Endodermal cell (in vitro differentiated cells): ENCODE measurements at places on chromosomes 5 and 9.

DNA sequence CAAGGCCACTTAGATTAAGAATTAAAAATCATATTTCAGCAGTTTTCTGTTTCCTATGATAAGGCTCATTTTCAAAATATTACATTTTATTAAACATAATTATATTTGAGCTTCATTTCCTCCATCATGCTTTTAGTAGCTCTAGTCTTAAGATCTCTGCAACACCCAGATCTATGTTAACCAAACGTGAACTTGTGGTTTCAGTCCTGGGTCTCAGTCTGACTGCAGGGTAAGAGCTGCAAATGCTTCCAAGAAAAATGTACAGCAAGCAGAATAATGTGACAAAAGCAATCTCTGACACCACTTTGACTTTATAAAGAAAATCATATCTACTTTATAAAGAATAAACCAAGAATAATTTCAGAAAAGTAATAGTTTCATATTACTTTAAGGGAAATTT, 512.4 kb downstream of the SEMA5A start:
- H3K4me3 ChIP-seq = no peak overlapping the region
- H3K27ac ChIP-seq = no peak overlapping the region
- peaks cover 3% of the 10 kb centered on the region for H3K4me1 ChIP-seq
- no peak for DNase-seq
- no peaks in the 10 kb centered on the region for H3K27me3 ChIP-seq
- no peaks in the 10 kb centered on the region for H3K36me3 ChIP-seq

DNA sequence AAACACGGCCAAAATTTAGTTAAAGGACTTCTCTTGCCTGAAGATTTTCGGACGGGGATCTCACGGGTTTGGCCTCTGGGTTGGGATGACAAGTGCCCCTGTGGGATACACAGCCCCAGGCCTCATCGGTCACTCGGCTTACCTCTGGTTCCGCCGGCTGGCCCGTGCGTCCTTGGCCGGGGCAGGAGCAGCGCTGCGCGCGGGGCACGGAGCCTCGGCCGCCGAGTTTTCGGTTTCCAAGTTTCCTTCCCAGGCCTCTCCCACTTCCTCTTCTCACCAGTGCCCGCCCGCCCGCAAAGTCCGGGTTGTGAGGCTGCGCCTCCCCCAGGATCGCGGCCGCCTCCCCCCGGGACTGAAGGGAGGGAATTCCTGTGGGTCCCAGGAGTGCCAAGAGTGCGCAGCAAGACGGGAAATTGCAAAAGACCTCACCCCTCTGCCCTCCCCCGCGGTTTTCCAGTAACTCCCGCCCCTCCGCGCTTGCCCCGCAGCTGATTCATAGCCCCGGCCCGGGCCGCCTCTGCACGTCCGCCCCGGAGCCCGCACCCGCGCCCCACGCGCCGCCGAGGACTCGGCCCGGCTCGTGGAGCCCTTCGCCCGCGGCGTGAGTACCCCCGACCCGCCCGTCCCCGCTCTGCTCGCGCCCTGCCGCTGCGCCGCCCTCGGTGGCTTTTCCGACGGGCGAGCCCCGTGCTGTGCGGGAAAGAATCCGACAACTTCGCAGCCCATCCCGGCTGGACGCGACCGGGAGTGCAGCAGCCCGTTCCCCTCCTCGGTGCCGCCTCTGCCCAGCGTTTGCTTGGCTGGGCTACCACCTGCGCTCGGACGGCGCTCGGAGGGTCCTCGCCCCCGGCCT, at the start of gene OSMR:
TSS of gene OSMR (plus strand) at position 487 of the 853 bp plus-strand sequence. CDS start 23,033 bp downstream, outside the sequence.
- H3K27ac ChIP-seq = no peak within 1 kb of the TSS
- no peaks in the 10 kb centered on the region for H3K4me1 ChIP-seq
- H3K36me3 ChIP-seq = no peaks in the 10 kb centered on the region
- peak within 1 kb of the TSS; percentile 81 for H3K4me3 ChIP-seq
- H3K27me3 ChIP-seq = peaks cover 45% of the 10 kb centered on the region

DNA sequence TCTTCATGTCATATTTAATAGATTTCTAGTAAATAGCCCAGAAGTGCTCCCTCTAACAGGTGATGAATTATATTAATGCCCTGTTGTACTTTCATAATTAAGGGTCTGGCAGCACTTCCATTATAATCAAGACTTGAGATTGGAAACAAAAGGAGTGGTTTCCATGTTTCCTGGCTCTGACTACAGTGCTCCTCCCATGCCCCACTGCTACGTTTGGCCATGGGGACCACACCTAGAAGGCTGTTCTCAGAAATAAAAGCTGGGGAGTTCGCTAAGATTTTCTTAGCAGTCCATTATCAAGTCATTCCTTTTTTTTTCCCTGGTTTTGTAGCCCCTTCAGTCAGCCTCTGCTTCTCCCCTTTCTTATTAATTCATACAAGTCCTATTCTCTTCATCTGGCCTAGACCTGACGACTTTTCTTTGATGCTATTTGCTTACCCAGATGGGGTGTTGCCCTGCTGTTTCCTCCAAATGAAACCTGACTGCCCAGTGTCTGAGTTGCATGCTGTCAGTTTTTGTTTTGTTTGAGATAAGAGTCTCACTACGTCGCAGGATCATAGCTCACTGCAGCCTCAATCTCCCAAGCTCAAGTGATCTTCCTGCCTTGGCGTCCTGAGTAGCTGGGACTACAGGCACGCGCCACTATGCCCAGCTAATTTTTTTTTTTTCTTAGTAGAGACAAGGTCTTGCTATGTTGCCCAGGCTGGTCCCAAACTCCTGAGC, 312.1 kb upstream of the EFNA5 start:
- no peak overlapping the region for H3K4me3 ChIP-seq
- peak; percentile 53 for DNase-seq
- no peaks in the 10 kb centered on the region for H3K27me3 ChIP-seq
- no peaks in the 10 kb centered on the region for H3K36me3 ChIP-seq

- H3K4me1 ChIP-seq = no peaks in the 10 kb centered on the region
- no peaks in the 10 kb centered on the region for H3K27me3 ChIP-seq
- DNase-seq = no peak
- H3K27ac ChIP-seq = no peak overlapping the region
These were observed 13.7 kb downstream of the BRD3 start for GRCh38 chr9:134053941-134054761.

DNA sequence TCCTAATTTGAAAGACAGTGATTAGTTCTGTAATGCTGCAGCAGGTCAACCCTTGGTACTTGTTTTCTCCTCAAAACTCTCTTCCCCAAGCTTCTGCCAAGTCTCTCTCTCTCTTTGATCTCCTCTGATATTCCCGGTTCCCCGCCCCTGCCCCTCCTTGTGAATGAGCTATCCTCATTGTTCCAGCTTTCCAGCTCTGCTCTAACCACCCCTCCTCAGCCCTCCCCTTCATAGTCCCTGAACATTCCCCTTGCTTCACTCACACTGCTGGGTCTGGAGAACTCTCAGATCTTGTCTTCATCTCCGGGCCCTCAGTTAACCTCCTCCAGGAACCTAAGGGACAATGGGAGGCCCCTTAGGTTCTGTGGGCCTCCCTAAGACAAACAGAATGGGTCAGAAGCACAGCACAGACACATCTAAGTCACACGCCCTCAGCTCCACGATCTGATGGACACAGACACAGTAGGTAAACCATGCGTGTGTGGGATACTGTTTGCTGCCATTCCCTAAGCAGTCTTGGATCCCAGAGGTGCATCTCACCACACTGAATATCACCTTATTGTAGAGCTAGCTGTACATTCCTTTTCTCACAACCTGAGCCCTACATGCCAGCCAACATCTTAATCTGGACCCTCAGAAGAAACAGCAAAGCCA, 17.4 kb upstream of the LARP1 start:
- no peaks in the 10 kb centered on the region for H3K36me3 ChIP-seq
- H3K4me3 ChIP-seq = no peak overlapping the region
- DNase-seq = peak; percentile 73
- no peak overlapping the region for H3K27ac ChIP-seq
- no peaks in the 10 kb centered on the region for H3K4me1 ChIP-seq
